CD4-positive, alpha-beta T cell treated with Interleukin-12 subunit alpha and Interleukin-12 subunit beta, for 1 hour (primary cell): ENCODE measurements at places on chromosomes 3 and 15.

DNA sequence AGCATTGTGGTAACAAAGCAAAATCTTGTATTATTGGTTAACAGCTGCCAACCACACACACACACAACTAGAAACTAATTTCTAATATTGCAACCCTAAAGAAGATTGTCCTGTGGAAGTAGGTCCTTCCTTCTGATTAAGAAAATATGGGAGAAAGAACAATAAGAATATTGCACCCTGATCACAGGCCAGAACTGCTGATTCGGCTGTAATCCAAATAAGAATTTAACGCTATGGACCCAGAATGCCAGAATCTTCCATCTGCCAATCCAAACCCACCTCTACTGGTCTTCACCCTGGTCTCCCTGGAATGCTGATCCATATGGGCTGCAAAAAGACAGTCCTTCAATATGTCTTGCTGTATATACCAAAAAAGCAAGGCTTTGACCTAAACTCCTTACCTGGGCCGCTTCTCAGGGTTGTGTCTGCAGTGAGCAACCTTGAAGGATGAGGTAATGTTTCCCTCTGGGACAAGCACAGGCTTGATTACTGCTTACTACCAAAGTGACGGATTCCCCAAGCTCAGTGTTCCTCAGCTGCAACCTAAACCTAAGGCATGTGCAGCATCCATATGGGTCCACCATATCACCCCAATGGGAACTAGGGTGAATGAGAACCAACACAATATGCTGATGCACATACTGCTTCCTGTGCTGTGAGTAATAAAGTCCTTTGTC lies 8.0 kb downstream of the CCDC14 start:
- no peak for DNase-seq

DNA sequence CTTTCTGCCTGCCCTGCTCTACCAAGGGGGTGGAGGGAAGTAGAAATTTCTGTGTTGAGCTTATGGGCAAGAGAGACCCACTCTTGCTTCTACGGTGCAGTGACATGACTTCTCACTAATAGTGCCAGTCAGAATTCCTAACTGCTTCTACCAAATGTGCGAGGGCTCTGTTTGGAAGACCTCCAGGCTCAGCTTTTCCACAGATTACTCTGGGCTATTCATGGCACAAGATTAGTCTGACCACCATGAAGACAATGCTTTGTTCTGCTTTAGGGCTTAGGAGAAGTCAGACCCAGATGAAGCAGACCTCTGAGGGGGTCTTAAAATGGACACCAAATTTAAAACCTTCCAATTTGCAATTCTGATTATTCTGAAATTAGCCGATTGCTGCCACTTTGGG lies 195.9 kb upstream of the TBC1D5 start:
- no peak for DNase-seq

DNA sequence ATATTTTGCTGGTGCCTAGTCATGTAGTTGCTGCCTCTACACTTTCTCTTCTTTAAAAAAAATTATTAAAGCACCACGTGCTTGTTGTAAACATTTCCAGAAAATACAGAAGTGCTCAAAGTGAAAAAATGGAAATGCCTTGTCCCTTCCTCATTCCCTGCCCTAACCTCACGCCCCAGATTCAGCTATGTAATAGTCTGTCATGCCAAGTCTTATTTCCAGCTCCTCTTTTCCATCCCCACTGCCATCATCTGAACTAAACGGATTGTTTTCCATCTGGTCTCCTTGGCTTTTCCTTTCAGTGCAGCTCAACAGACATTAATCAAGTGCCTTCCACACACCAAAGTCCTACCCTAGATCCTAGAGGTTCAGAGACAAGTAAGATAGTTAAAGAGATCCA lies 15.5 kb downstream of the ZNF774 start:
- DNase-seq, result no peak

DNA sequence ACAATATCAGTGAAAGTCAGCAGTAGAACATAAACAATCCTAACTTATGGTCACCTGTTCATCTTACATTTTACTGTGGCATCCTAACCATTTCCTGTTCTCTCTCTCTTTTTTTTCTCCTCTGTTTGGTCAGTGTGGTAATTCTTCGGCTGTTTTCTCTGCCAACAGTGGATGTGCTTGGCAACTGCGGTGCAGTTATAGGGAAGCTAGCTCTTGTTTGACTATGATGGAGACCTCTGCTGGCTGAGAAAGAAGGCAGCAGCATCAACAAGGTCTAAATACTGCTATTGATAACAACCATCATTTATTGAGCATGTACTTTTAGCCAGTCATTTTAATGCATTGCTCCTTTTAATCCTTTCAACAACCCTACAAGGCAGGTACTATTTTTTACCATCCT lies 723 bp upstream of the DRD3 start:
- peak; percentile 28 for DNase-seq

DNA sequence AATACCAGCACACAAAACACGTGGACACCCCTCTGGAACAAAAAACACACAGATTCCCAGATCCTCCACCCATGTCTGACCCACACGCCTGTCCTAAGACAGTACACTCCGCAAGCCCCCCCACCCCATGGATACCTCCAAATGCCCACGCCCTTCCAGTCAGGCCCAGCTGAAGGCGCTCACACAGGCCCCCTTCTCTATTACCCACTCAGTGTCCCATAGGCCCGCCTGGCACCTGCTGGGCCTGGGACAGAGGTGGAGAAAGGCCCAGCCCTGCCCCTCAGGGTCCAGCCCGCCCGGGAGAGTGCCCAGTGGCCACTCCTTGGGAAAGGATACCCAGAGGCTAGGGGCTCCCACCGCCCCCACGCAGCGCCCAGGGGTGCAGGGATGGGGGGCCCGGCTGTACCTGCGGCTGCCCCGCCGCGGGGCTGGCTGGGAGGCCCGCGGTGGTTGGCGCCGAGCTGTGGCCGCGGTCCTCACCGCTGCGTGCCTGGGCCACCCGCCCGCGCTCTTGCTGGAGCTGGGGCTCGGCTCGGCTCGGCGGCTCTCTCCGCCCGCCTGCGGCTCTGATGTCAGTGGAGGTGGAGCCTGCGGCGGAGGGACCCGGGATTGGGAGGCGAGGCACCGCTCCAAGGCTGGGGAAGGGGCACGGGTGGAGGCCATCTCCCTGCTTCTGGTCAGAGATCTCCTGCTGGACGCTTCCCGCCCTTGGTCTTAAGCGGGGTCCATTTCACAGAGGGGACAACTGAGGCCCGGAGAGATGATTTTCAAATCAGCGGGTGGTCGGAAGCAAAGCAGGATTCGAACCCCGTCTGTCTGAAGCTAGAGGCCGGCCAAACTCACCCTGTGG lies at the start of gene CAMK1:
TSS of gene CAMK1 (minus strand) at position 522 of the 850 bp plus-strand sequence. CDS start 2,198 bp downstream, outside the sequence.
- DNase-seq, result peak; percentile 57
